Brain (organoid and tissue), 16 donors: ENCODE measurements at places on chromosomes 3 and 15.
A peak's percentile ranks its signal among the peaks of the same experiment; 100 is the strongest.

DNA sequence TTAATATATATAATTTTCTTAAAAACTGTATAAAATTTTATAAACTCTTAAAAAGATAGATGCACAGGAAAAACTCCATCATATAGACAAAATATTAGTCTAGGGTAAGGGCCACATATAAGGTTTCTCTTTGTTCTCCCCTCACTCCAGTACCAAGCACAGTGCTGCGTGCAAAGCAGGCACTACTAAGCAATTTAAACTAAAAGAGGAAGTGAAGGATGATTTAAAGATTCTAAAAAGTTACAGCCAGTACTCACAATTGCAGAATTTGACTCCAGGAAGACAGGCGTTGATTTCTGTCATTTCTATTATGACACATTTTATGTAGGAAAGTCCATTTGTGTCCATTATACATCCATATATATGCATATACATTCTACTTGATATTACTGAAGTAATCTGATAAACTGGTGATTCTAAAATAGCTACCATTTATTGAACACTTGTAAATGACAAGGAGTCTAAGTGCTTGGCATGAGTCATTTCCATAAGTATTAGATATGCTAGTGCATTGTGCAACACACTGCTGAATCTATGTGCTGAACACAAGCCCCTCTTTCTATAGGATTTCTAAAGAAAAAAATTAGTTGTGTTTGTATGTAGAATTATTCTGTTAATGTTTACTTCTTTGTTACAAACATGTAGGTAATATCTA lies 785.5 kb upstream of the ARRDC4 start:
- no peak for DNase-seq

GRCh38 chr15:23052522-23052921 lies 13.2 kb upstream of the TUBGCP5 start:
- no peak for DNase-seq

DNA sequence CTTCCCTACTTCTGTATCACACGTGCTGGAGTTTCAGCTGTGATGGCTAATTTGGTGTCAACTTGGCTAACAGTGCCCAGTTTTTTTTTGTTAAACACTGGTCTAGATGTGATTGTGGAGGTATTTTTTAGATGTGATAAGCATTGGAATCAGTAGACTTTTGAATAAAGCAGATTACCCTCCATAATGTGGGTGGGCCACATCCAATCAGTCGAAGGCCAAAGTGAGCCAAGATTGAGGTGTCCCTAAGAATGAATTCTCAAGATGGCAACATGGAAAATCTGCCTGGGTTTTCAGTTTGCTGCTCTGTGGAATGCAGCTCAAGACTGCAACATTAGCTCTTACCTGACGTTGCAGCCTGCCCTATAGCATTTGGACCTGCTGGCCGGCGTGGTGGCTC lies 68.8 kb upstream of the AGBL1 start:
- no peak for DNase-seq

GRCh38 chr15:92651877-92652575 lies 3.5 kb downstream of the FAM174B start:
- DNase-seq = no peak

GRCh38 chr15:92896561-92896960 lies 3.6 kb upstream of the CHD2 start:
- DNase-seq = no peak

DNA sequence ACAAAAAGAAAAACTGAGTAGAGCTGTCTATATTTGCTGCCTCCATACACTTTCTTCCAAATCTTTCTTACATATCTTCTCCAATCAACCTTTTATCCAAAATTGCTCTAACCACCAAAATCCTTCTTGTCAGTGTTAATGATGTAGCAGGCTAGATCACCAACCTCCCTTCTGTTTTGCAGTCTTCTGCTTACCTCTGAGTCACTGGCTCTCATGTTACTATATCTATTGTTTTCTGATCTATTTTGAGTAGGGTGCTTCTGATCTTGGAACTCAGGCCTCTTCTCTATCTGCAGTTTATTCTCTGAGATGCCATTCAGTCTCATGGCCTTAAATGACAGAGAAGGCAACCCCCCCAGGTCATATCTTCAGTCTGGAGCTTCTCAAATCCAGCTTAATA lies 26.3 kb upstream of the AADAC start:
- no peak for DNase-seq

DNA sequence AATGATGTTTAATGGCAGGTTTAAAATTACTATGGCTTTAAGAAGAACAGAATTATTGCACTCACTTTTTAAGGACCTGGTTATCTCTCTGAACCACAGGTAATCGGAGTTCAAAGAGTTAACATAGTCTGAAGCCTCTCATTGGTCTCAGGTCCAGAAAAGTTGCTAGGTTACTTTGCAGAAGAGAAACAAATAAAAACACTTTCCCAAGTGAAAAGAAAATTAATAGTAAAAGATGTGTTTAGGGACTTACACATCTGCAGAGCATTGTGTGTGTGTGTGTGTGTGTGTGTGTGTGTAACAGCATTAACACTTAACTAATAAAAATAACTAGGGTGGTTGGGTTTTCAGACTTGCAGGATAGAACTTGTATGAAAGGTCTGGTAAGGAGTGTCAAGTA lies 1.0 kb downstream of the MASP1 start:
- DNase-seq = no peak

DNA sequence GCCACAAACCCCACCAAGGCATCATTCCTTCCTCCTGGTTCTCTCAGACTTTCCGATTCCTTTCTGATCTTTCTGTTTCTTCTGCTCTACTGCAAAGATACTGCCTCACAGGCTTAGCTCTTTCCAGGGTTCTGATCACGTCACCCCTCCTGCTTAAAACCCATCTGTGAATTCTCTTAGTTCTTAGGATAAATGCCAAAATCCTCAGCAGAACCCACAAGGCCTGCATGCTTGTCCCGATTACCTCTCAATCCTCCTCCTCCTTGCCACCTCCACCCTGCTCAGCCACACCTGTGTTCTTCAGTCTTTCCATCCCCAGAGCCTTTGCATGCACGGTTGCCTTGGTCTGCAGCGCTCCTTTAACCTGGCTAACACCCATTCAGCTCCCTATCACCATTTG lies 84.0 kb downstream of the SRGAP3 start:
- DNase-seq = no peak

DNA sequence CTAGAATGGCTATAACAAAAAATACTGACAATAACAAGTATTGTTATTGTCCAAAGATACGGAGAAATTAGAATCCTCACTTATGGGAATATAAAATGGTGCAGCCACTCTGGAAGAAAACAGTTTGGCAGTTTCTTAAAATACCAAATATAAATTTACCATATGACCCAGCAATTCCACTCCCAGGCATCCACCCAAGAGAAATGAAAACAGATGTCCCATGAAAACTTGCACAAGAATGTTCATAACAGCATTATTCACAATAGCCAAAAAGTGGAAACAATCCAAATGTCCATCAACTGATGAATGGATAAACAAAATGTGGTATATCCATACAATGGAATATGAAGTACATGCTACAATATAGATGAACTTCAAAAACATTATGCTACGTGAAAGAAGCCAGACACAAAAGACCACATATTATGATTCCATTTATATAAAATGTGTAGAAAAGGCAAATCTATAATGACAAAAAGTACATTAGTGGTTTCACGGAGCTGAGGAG lies 9.4 kb downstream of the AAGAB start:
- no peak for DNase-seq

- DNase-seq = peak; percentile 34
Measured at GRCh38 chr3:155853214-155854140, 750 bp downstream of the SLC33A1 start.
